ENCODE measurements at places on chromosomes 7 and 10.

DNA sequence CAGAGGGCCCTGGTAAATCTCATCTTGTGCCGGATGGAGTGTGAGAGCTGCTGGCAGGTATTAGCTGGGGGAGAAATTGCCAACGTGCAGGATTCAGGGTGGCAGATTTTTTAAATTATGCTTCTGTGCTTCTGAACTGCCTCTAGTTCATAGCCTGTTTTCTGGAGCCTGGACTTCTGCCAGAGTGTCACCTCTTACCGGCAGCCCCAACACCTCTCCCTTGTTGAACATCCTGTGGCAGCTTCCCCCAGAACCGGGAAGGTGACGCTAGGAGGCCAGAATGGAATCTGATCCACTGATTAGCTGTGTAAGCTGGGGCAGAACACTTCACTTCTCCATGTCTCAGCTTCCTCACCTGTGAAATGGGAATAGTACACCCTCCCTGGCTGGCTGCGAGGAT is 5.1 kb downstream of the VWA2 start:
- no peak for DNase-seq

DNA sequence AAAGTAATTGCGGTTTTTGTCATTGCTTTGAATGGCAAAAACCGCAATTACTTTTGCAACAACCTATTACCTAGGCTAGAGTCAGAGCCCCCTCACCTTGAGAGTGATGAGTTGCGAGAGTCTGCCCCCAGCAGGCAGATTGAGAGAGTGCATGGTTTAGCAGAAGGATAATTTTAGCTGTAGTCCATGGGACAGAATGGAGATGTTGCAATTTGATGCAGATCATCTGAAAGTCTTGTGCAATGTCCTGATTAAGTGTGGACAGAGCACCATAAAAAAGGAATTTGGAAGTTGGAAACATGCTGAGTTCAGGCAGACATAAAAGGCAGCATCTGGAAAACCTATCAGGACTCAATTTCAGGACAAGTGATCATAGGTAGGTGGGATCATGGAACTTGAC is 48.7 kb downstream of the GPR141 start:
- peak; percentile 71 for DNase-seq

GRCh38 chr7:11875635-11876034 is 43.6 kb upstream of the THSD7A start:
- DNase-seq, result no peak

GRCh38 chr7:14418633-14419032 is 429.2 kb upstream of the ETV1 start:
- DNase-seq, result no peak

GRCh38 chr7:117645481-117646165 is 165.8 kb downstream of the CFTR start:
- no peak for DNase-seq

DNA sequence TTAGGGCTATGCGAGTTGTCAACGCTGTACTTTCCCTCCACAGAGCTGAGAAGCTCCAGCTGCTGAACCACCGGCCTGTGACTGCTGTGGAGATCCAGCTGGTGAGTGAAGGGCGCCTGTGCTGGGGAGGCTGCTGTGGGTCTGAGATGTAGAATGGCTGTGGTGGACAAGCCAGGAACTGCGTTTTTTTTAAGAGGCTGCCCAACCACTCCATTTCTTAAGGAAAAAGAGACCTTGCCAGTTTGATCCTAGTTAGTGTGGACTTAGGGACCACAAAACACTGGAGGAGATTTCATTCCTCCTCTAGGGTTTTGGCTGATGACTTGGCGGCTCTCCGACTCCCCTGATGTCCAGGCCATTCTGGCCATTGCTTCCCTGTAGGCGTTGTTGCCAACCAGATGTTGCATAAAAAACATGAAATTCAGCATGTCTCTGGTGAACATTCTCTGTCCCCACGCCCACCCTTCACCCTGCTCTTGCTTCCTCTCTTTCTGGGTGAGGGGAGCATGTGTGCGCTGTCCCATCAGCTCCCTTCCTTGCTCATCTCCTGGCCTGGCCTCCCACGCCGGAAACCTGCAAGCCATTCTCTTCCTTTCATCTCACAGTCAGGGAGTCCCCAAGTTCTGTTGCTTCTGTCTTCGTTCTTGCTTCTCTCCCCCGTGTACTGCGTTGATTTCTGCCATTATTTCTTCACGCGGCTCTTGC is 30.9 kb downstream of the CRCP start:
- no peak for DNase-seq

DNA sequence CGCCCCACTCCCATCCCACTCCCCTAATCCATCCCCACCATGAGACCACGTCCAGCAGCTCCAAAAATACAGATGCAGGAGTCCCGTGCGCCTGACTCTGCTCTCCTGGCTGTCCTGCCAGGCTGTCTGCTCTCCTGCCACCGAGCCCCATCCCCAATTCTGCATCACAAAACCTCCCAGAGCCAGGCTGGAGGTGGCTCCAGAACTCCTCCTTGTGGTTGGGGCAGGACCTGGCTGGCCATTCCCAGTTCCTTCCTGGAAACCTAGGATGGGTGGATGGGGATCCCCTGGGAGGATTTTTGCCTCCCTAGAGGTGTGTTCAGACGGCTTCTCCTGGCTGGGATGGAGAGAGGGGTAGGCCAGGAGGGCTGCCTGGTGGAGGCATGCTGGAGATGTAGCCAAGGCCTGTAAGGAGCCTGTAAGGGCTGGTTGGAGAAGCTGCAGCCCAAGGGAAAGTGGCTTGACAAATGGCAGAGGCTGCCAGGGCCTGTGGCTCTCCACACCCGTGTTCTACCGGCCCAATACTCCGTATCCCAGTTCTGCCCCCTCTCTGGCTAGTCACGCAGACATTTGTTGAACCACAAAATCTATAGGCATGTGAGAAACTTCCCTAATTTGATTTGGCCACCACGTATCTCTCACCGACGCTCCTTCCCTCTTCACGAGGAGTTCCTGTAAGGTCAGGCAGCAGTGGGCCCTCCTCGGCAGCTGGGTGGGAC is 99.3 kb downstream of the ARHGAP22 start:
- no peak for DNase-seq

GRCh38 chr10:85032981-85033380 is 704.6 kb downstream of the CCSER2 start:
- DNase-seq, result no peak

DNA sequence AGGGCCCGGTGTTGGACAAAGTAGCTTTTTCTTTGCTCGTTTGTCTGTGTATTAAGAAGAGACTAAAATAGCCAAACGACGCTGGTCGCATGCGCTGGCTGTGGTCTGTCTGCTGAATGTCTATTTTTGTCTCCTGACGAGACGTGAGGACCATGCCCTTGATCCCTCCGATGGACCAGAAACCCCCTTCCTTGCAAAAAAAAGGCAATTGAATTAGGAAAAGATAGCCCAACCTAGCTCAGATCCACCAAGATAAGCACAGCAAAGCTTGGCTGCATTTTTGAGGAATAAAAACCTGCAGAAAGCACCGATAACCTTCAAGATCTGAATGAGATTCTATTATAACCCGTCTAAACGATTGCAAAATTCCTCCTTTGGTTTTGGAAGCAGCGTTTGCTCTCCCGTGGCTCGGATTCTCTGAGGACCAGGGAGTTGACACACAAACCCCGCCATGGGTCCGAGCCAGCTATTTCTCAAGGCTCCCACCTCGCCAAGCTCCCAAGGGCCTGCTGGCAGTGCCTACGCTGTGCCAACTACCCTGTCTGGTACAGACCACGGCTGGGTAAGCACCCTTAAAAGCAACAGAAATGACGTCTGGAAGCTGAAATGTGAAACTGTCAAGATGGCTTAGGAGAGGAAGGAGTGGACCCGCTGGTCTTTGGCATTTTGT is 17.7 kb upstream of the TTYH3 start:
- no peak for DNase-seq

- DNase-seq, result peak; percentile 61
Observed at GRCh38 chr7:136086712-136087111, 109.6 kb upstream of the MTPN start.

DNA sequence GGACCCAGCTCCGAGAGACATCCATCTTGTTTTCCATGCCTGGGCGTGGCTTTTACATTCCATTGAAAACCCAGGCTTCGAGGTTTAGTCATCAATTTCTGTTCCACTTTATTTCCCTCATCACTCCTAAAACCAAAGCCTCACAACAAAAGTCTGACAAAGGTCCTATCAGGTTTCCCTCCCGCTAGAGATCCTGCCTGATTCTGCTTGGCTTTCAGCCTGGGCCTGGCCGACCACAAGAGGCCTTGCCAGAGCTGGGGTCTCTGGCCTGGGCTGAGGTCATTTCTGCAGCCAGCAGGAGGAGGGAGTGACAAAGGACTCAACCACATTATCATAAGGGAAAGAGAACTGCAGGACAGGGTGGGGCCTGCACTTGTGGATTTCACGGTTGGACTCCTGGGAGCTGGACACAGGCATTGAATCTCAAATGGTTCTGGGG is 167.0 kb downstream of the FANK1 start:
- DNase-seq, result no peak

GRCh38 chr10:117137031-117137910 is 799 bp downstream of the VAX1 start:
- no peak for DNase-seq

DNA sequence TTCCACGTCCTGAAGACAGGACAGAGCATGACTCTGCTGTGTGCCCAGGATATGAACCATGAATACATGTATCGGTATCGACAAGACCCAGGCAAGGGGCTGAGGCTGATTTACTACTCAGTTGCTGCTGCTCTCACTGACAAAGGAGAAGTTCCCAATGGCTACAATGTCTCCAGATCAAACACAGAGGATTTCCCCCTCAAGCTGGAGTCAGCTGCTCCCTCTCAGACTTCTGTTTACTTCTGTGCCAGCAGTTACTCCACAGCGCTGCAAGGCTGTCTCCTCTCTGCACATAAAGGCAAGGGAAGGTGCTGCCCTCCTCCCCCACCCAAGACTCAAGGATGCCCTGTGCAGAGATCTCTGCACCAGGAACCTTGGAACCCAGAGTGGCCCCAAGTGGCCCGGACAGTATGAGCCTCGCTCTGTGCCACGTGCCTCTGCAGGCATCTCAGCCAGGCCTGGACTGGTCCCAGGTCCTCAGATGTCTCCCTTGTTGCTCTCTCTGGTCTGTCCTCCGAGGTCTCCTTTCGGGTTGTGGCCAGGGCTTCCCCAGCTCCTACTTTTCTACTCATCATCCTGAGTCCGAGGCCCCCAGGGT is 230.3 kb upstream of the PRSS58 start:
- no peak for DNase-seq

- DNase-seq, result no peak
Observed at GRCh38 chr7:40231796-40232195, 97.0 kb downstream of the SUGCT start.

DNA sequence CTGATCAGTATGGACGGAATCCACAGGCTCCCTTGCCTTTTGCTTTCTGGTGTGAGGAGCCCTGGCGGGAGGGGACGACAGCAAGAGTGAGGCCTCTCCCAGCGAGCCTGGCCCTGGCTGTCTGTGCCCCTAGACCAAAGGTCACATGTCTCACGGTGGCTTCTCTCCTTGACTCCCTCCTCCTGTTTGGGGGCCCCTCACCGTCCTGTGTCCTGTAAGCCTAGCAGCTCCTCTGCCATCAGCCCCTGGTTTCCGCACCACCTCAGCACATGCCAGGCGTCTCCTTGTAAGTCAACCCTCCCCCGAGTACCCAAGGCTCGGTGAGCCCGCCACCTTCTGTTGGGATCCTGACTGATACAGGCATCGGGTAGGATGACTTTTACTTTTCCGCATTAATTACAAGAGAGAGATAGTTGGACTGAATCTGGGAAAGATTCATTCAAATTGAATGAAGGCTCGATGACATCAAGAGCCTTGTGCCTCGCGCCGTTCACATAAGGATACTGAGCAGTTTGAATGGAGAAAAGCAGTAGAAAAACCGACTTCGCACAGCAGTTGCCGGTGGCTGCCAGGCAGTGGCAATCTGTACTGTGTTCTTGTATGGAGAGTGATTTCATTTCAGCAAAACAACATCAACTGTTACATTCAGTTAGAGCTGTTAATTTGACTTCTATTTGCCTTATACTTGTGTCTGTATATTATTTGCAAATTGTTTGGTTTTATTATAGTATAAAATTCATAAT is 119.8 kb downstream of the XRCC2 start:
- DNase-seq, result no peak

DNA sequence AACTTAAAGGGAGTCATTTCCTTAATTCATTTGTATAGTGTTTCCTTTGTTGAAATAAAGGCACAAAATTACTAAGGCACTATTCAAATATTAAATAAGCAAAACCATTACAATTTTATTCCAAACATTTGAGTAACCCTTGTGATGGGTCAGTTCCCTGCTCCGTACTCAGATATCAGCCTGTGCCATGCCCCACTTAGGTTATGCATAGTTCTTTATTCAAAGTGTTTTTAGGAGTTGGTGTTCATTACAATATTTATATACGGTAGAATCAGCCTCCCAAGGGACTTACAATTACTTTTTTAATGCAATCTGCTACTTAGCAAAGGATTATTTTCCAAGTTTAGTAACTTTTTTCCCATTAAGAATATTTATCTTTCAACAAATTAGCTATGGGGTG is 119.3 kb upstream of the SEMA3D start:
- no peak for DNase-seq

- DNase-seq, result no peak
Observed at GRCh38 chr10:71712572-71713134, 6.9 kb downstream of the C10orf105 start.

- DNase-seq, result no peak
Observed at GRCh38 chr7:118839515-118839914, 615.0 kb downstream of the ANKRD7 start.

- peak; percentile 95 for DNase-seq
Observed at GRCh38 chr7:901388-902154, 25.2 kb downstream of the GET4 start.

DNA sequence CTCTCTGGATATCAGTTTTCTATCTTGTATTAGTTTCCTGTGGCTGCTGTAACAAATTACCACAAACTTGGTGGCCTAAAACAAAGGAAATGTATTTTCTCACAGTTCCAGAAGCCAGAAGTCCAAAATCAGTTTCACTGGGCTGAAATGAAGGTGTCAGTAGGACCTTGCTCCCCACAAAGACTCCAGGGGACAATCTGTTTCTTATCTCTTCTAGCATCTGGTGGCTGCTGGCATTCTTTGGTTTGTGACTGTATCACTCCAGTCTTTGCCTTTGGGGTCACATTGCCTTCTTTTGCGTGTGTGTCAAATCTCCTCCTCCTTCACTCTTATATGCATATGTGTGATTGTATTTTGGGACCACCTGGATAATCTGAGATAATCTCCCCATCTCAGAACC is 153.0 kb upstream of the PRPS1L1 start:
- DNase-seq, result no peak
